Fibroblast of lung (primary cell): ENCODE measurements at places on chromosomes 3 and 15. TPM values are rescaled to one million over a fixed set of nuclear protein-coding genes. Genes with fewer than 3 reads are reported as not detected.

NEK11 gene
- total RNA-seq = 13.0 and 14.4 TPM in 2 replicates

DNA sequence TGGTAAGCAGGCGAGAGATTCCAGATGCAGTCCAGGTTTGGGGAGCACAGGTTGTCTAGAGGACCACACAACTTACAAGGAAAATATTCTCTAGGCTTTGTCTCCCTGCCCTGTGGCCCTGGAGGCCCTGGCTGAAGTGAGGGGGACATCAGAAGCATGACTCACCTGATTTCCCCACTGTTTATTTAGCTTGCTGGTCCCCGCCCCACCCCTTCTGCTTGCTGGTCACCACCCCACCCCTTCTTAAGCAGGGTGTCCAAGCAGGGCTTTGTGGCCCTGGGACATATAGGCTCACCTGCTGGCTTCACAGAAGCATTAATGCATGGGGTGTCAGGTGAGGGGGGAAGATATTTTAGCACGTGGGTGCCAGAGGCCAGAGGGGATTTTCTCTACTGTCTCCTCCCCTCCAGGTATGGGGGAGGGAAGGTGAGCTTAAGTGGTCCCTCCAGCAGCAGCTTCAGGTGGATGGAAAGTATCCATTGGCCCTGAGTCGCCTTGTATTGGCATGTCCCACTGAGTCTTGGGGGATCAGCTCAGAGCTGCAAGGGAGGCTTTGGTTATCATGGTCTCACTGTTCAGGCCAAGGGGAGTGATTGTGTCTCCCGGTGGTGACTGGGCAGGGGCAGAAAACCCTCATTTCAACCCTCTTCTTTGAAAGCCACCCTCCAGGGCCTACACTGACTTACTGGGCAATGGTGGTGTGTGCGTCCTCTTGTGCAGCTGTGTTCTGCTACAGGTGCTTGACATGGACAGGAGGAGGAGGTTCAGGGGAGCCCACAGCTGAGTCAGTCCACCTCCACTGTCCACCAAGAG is 49.8 kb downstream of the GASK1A start:
- no peak overlapping the region for H3K4me3 ChIP-seq
- no peak overlapping the region for H3K27ac ChIP-seq
- H3K4me1 ChIP-seq = no peaks in the 10 kb centered on the region

DNA sequence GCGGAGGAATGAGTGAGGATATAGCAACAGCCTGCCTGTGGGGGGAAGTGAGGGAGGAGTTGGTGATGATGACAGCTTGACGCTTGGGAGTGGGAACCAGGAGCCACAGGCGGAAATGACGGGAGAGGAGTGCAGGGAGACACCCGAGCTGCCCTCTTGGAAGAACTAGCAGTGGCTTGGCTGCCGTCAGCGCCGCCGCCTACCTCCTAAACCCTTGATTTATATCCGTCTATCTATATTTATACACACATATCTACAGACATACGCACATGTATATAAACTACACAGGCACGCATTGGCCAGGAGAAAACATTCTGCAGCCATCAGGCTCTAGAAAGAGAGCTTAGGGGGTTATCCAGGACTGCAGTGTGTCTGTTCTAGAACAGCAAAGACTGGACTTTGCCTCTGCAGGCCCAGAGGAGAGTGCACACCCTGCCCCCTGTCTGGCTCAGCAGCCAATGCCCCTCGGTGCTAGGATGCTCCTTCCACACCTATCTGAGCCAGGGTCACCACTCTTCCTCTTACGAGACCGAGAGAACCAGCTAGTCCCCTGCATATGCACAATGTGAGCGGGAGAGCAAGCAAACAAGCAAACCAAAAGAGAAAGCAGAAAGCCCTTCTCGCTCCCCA is 45.3 kb upstream of the MAGEF1 start:
- H3K27me3 ChIP-seq = no peaks in the 10 kb centered on the region
- DNase-seq = peak; percentile 96
- H3K36me3 ChIP-seq = no peaks in the 10 kb centered on the region
- peak overlapping the region; percentile 17 for H3K4me3 ChIP-seq
- H3K4me1 ChIP-seq = peaks cover 8% of the 10 kb centered on the region

DNA sequence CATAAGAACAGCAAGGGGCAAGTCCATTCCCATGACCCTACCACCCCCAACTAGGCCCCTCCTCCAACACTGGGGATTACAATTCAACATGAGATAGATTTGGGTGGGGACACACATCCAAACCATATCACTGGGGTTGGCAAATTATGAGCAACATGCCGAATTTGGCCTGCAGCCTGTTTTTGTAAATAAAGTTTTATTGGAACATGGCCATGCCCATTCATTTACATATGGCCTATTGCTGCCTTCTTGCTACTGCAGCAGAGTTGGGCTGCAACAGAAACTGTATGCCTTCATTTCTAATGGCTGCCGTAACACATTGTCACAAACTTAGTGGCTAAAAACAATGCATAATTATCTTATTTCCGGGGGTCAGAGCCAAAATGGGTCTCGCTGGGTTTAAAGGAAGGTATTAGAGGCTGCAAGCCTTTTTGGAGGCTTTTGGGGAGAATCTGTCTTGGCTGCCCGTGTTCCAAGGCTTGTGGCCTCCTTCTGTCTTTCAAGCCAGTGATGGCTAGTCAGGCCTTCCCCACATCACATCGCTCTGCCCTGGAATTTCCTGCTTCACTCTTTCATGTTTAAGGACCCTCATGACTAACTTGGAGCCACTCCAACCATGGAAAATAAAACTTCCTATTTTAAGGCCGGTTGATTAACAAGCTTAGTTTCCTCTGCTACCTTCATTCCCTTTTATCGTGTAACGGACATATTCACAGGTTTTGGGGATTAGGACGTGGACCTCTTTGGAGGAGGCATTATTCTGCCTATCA is 428.5 kb upstream of the PROK2 start:
- H3K27me3 ChIP-seq = no peaks in the 10 kb centered on the region
- H3K27ac ChIP-seq = no peak overlapping the region
- H3K4me1 ChIP-seq = no peaks in the 10 kb centered on the region

DNA sequence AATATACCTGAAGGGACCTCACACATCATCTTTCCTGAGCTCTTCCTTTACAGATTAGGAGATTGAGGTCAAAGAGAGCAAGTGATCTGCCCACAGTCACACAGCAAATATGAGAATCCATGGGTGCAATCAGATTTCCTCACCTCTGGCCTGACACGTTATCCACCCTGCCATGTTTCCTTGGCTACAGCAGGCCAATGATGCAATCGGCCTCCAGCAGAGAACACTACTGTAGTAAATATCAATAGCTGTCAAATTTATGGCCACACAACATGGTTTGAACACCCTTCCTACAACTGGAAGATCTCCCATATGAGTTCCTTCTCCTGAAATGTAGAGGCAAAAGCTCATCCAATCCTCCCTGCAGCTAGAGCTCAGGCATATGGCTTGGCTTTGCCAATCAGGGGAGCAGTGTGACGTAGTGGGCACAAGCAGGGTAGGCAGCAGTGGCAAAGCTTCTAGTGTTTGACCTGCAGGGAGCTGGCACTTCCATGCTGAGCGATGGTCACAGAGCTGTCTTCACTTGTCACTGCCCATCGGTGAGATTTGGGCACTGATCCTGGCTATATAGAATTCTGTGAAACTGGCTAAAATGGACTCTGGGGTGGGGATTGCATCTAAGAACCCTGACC is 271.3 kb downstream of the TJP1 start:
- H3K27ac ChIP-seq = no peak overlapping the region
- H3K4me3 ChIP-seq = no peak overlapping the region
- DNase-seq = no peak

FILIP1L gene
- total RNA-seq = 71.4 and 92.8 TPM in 2 replicates

DNA sequence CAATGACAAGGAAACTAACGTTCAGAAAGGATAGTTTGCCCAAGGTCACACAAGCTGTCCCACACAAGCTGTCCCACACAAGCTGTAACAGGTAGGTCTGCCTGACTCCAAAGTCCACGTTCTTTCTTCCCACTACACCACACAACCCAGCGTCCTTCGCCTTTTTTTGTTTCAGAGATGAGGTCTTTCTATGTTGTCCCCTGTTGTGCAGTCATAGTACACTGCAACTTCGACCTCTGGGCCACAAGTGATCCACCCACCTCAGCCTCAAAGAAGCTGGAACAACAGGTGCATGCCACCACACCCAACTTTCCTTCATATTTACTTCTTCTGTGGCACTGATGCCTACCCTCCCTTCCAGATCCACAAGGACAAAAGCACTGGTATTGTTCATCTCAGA is 21.4 kb downstream of the MB21D2 start:
- H3K36me3 ChIP-seq = no peaks in the 10 kb centered on the region
- peaks cover 8% of the 10 kb centered on the region for H3K4me1 ChIP-seq
- no peak overlapping the region for H3K4me3 ChIP-seq
- no peak overlapping the region for H3K27ac ChIP-seq
- no peak for DNase-seq

ANKUB1 gene
- total RNA-seq = not detected in 2 replicates

- no peaks in the 10 kb centered on the region for H3K4me1 ChIP-seq
- H3K27ac ChIP-seq = no peak overlapping the region
- no peak overlapping the region for H3K4me3 ChIP-seq
- no peak for DNase-seq
- H3K27me3 ChIP-seq = no peaks in the 10 kb centered on the region
- no peaks in the 10 kb centered on the region for H3K36me3 ChIP-seq
Observed at GRCh38 chr3:174810254-174810653, 48.9 kb upstream of the NAALADL2 start.

GRCh38 chr15:79282371-79283251 is at the start of gene ANKRD34C:
Gene ANKRD34C, plus strand, starts transcription at chr15:79282722. Its CDS starts 10,563 bp downstream, at chr15:79293285.
- no peak within 1 kb of the TSS for H3K4me3 ChIP-seq
- no peak within 1 kb of the TSS for H3K27ac ChIP-seq
- peaks cover 6% of the 10 kb centered on the region for H3K27me3 ChIP-seq
- no peaks in the 10 kb centered on the region for H3K4me1 ChIP-seq
- H3K36me3 ChIP-seq = no peaks in the 10 kb centered on the region

DNA sequence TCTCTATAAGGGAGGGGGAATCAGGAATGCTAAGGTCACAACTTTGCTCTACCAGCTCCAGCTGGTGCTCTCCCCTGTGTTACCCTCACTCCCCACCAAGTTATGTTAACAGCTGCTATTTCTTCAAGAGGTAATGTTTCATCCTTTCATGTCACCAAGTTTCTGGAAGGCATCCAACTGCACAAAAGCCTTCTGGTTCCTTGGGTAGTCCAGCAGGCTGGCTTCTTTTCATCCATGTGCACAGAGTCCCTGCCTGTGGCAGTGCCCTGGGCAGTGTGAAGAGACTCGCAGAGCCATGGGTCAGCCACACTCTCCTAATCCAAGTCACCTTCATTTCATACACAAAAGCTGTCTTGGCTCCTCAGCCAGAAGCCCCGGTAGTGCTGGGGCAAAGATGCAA is 737.5 kb upstream of the LMCD1 start:
- no peak overlapping the region for H3K27ac ChIP-seq
- H3K36me3 ChIP-seq = no peaks in the 10 kb centered on the region
- DNase-seq = no peak

GRCh38 chr3:97938444-97938843 is 33.8 kb downstream of the RIOX2 start:
- no peak overlapping the region for H3K4me3 ChIP-seq
- peak; percentile 27 for DNase-seq
- no peaks in the 10 kb centered on the region for H3K27me3 ChIP-seq
- H3K27ac ChIP-seq = no peak overlapping the region
